Brain (organoid and tissue), 16 donors: ENCODE measurements at places on chromosomes 1 and 21.

DNA sequence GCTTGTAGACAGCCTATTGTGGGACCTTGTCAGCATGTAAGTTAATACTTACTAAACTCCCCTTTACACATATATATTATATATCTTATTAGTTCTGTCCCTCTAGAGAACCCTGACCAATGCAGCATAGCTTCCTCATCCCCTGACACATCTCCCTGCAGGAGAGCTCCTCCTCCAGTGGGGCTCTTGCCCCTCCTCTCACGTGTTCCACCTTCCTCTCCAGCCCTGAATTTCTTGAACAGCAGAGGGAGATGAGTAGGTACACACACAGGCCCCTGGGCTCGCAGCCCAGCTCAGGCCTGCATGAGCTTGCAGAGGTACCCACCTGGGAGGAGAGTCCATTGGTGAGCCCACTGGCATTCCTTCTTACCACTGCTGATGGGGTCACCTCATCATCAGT lies 27.3 kb upstream of the GOLT1A start:
- no peak for DNase-seq

DNA sequence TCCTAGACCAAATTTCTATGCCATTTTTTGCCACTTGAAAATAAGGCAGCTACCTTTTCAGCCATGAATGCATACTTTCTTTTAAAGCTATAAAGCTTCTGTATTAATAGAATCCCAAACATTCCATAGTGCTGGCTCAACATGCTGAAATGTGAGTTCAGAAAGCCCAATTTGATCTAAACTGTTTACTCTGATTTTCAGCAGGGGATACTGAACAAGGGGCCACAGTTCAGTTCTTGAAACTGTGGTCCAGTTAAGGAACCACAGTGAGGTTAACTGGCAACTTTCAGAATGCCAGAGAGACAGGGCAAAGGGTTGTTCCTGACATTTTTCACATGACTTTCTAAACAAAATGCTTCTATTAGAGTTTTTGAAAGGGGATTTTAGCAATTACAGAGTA lies 85.7 kb upstream of the COL11A1 start:
- DNase-seq: no peak

DNA sequence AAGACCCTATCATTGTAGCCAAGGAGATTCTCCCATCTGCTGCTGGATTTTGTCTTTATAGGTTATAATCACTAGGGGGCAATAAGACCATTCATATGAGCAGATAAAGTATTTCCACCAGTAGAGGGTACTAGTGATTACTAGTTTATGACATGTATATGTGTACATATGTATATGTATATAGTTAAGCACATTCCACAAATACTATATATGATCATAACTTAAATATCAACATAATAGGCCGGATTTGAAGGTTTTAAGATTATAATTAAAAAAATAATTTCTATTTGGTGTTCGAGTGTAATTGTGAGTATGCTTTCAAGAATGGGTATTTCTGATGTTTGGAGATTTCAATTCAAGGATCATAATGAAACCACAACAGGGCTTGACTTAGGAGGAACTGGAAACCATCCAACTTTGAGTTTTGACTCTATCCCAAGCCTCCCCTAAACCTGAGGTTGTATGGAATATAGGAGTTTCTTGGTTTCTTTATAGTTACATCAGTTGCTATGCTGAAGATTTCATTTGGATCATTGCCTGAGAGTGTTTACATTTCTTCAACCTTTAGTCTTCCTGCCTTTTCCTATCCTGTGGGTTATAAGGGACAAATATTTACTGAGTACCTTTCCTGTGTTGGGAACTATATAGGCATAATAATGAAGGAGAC lies 16.9 kb downstream of the TCEANC2 start:
- DNase-seq: peak; percentile 87

DNA sequence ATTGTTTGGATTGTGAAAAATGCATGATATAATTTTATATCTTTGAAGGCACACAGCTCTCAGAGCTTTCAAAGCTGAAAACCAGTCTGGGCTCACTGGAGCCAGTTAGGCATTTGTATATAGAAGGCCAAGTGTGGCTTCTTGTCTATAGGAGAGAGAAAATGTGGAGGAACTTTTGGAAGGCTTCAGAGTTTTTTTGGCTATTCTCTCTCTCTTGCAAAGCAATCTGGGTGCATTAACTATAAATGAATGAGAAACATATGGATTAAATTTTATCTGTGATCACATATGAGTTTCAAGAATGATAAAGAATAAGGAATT lies 216.7 kb upstream of the HOOK1 start:
- DNase-seq: no peak

DNA sequence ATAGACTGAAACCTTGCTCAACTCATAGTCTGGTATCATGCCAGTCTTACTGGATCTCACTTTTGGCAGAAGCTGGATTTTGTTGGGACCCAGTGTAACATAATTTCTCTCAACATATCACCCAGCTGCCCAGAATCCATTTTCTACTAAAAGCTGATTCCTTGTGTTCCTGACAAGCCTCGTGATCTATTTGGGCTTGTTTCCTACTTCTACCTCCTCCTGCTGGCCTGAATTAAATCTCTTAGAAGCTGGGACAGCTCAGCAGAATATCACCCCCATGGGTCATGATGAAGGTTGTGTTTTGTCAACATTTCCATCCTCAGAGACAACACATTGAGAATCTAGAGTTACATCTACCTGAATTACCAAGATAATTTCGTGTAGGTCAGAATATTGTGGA lies 7.7 kb downstream of the GOLT1A start:
- DNase-seq: no peak

GRCh38 chr21:42114646-42115045 lies 43.5 kb downstream of the UMODL1 start:
- DNase-seq: no peak

DNA sequence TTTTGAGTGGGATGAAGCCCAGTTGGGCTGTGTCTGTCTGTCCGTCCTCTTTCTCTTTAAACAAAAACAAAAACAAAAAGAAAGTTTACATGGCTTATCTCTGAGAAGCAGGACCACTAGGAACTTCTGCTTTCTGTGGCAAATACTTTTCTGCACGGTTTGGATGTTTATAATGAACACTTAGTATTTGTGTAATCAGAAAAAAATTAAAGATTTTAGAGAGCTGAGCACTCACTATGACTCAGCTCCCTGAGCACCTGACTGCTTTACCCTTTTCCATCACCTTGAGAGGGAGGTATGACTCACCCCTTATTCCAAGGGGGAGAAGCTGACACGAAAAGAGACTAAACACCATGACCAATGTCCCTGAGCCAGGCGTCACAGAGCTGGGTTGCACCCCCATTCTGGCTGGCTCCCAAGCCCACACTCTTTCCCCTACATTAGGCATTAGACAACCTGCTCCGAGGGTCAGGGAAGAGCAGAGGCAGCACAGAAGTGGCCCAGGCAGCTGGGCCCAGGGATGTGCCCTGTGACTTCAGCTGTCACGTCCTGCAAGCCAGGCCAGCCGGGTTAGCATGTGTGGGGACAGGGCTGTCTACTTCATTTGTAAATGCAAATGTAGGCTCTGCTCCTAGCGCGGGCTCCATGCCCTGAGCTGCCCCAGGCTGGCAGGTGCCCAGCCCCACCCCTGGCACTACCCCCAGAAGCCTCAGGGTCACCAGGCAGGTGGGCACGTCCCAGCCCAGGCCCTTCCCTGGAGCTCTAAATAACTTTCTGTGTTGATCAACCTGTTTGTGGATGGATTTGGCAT lies 30.4 kb downstream of the RAP1GAP start:
- DNase-seq: no peak

DNA sequence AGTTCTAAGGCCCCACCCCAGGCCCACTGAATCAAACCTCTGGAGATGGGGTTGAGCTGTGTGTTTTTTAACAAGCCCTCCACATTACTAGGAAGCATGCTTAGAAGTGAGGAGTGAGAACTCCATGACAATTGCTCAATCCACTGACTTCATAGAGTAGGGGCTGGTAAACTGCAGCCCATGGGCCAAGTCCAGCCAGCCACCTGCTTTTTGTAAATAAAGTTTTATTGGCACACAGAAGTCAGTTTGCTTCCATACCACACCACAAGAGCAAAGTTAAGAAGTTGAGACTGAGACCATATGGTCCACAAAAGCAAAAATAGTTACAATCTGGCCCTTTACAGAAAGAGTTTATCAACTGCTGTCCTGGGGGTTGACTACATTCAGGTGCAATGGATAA lies 309.2 kb downstream of the SETD4 start:
- no peak for DNase-seq

GRCh38 chr1:7389201-7389905 lies 381.7 kb upstream of the VAMP3 start:
- DNase-seq: no peak

DNA sequence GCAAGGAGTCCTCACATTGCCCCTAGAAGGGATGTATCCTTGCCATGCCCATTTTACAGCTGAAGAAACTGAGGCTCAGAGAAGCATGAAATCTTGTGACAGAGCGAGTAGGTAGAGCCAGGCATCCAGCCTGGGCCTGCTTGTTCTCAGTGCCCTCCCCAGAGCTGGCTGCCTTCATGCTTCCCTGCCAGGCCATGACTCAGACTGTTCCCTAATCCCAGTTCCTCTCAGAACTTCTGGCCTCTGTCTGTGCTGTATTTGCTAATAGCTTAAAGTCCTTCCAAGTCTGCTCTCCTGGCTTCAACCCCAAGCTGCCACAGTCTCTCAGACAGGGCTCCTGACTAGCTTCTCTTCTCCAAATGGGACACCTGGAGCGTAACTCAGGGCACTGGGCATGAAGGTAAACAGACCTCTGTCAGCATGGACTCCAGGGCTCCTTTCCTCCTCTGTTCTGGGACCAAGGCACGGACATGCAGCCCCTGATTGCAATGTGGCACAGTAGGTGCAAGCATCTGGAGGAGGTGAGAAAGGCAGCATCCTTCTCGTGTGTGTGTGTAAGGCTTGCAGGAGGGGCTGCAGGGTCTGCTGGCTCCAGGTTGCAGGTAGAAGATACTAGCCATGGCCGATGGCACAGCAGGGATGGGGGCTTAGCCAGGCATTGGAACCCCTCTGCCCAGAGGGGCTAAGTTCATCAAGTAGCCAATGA lies 122.7 kb downstream of the HMGB4 start:
- no peak for DNase-seq

DNA sequence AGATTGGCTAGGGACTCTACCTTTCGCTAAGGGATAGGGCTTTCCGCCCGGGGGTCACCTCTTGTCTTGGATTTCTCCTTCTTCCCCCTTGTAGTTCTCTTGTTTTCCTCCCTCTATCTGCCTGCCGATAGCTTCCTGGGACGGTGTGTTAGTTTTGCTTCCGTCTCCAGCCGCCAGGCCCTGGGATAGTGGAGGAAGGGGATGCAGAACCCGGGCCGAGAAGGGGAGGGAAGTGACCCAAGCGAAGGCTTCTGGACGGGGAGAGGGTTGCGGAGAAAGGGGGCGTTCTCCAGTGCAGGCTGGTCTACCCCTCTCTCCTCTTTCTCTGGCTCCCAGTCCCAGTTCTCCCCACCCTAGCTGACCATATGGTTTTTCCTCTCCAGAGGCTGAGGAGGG lies 871 bp downstream of the TUFT1 start:
- peak; percentile 46 for DNase-seq

- peak; percentile 22 for DNase-seq
These were observed 52.8 kb upstream of the ACTRT2 start for GRCh38 chr1:2968471-2968881.

GRCh38 chr1:154403261-154403943 lies 1.7 kb upstream of the IL6R start:
- no peak for DNase-seq

GRCh38 chr1:72521659-72522058 lies 239.3 kb upstream of the NEGR1 start:
- no peak for DNase-seq

GRCh38 chr1:230149751-230150584 lies 82.9 kb downstream of the GALNT2 start:
- DNase-seq: no peak

DNA sequence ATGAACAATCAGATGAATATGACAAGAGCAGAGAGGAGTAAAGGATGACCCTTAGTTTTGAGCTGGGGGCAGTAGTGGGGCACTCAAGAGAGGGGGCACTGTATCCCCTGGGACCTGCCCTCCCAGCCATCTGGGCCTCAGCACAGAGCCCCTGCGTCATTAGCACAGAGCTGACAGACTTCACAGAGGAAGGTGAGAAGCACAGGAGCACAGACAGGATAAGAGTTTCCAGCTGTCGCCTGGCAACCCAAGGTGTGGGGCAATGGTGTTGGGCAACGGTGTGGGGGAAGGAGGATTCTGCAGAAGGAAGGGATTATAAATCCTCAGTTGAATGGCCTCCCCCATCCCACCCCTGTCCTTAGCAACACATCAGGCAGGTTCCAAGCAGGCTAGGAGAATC lies 30.2 kb downstream of the RAB3B start:
- DNase-seq: no peak

- DNase-seq: no peak
These were observed 138.0 kb downstream of the PLXNA2 start for GRCh38 chr1:208106218-208106617.

- no peak for DNase-seq
These were observed 977.9 kb downstream of the ADGRL2 start for GRCh38 chr1:82778612-82779011.

- DNase-seq: peak; percentile 6
These were observed 101.4 kb upstream of the PDE4B start for GRCh38 chr1:65691152-65691900.

- no peak for DNase-seq
These were observed 5.0 kb downstream of the MEF2D start for GRCh38 chr1:156495401-156496140.

DNA sequence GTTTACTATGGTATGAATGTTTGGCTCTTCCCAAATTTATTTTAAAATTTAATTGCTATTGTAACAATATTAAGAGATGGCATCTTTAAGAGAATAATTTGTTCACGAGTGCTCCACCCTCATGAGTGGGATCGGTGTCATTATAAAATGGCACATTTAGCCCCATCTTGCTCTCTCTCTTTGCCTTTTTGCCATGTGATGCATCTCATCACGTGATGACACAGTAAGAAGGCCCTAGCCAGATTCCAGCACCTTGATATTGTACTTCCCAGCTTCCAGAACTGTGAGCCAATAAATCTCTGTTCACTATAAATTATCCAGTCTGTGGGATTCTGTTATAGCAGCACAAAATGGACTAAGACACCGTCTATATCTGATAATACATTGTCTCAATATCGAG lies 355.8 kb downstream of the AMY1C start:
- no peak for DNase-seq

GRCh38 chr1:37477198-37477931 lies 3.0 kb downstream of the ZC3H12A start:
- DNase-seq: no peak

DNA sequence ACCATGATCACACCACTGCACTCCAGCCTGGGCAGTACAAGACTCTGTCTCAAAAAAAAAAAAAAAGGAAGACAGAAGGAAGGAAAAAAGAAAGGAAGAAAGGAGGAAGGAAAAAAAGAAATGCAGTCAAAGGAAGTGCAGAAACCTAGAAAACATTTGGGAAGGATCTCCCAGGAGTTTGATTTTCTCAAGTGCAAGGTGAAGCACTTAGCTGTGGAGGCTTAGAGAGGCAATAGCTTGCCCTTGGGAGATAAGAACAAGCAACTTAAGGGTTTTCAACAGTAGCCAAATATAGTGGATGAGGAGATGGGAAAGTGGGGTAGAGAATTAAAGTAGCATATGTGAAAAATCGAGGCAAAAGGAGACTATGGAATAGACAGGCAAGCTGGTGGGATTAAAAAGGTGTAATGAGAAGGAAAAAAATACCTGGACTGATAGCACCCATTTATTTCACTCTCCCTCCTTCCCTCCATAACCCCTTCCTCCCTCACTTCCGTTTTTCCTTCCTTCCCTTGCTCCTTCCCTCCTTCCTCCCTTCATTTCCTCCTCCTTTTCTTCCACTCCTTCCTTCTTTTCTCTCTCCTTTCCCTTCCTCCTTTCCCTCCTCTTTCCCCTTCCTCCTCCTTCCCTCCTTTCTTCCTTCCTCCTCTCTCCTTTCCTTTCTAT lies 6.8 kb upstream of the FAM89A start:
- no peak for DNase-seq

- DNase-seq: no peak
These were observed 24.9 kb downstream of the VANGL1 start for GRCh38 chr1:115666702-115667101.
